Ovary (tissue), 10 donors: ENCODE measurements at places on chromosomes 7 and 10. TPM values are rescaled to one million over a fixed set of nuclear protein-coding genes. Genes with fewer than 3 reads are reported as not detected.

Gene FEZF1
- total RNA-seq, result not detected

GRCh38 chr7:151272405-151272804, 23.9 kb upstream of the SMARCD3 start:
- DNase-seq, result no peak

DNA sequence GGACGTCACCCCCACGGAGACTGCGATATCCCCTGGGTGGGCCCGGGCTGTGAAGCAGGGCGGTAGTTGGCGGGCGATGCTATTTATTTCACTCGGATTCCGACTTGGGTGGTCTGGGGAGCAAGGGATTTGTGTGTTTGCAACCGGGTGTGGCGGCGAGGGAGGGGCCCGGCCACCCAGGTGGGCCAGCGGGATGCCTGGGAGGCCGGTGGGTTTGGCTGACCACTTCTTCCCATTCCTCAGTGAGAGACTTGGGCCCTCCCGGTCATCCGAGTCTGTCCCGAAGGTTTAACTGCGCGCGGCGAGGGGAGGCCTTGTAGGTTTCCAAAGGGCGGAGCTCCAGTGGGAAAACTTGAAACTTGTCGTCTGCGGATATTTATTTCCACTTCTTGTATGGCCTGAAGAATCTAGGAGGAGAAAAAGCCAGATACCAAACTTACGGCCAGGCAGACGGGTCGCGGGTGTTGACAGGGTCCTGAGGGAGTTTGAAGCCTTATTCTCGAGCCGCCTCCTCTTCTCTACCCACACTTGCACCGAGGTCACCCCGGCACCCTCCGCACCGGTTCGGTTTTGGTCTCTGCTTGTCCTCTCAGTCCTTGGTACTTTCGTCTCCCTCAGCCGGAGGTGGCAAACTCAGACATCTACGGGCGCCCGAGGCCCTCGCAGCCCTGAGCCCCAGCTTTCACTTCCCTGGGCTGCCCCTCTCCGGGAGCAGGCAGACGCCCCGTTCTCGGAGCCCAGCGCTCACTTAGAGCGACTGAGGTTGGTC, 17.9 kb downstream of the ZNF316 start:
- no peak for DNase-seq

DNA sequence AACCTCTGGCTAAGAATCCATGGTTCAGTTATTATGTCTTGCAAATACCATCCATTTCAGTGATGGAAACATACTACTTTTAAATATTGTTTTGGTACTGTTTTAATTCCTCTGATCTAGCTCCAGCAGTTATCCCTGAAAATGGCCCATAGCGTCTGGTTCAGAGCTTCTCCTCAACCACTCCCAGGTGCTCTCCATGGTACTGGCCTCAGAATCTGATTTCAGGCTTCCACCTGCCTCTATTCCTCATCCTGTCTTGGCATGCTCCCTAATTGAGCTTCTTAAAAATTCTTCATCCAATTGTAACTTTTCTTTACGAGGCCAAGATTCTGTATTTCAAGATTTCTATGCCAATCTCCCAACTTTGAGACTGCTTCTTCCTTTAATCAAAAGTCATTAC, 236.3 kb downstream of the HTR7 start:
- no peak for DNase-seq

Gene PLA2G12B
- total RNA-seq, result not detected

GRCh38 chr7:96059075-96059474, 262.8 kb downstream of the SLC25A13 start:
- no peak for DNase-seq

Gene TMEM236
- 0.33 TPM for total RNA-seq

GRCh38 chr7:27344471-27344870, 101.9 kb downstream of the EVX1 start:
- DNase-seq, result no peak

Gene COL26A1
- total RNA-seq, result 0.42 TPM

DNA sequence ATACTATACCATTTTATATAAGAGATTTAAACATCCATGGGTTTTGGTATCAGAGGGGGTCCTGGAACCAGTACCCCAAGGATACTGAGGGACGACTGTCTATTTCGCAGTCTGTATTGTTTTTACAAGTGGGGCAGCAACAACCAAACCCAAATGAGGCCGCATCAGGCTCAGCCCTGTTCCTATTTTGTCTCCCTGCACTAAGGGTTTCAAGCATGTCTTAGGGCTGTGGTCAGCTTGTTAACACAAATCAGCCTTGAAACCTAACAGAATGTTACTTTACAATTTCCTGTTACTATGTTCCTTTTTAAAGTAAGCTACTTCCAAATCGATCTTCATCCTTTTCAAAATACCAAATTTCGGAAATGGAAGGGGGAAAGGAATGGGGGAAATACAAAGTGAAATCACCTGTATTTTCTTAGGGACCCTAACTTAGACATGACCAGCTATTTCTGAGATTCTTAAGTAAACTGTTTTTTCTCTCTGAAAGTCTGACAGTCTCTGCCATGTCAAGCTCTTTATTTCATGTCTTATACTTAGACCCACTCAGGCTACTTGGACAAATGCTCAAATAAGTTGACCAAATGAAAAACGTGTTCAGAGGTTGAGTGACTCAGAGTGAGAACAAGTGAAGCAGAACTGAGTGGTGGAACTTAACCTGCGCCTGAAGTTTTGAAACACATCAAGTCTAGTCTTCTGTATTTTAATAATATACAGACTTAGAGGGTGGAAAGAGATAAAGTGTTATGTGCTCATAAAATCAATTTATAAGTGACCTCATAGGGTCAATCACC, 75.8 kb downstream of the C1GALT1 start:
- DNase-seq, result no peak

DNA sequence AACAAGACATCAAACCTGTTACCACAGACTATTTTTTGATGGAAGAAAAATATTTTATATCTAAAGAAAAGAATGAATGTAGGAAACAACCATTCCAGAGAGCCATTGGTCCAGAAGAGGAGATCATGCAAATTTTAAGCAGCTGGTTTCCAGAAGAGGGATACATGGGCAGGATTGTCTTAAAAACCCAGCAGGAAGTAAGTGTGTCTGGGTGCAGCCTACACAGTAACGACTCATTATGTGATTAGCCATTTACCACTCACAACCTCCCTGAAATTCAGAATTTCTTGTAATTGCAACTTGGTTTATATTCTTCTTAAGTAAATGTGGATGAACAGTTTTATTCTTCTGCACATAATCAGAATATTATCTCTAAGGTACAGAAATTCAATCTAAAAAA, 46.2 kb downstream of the NOC3L start:
- DNase-seq, result no peak

DNA sequence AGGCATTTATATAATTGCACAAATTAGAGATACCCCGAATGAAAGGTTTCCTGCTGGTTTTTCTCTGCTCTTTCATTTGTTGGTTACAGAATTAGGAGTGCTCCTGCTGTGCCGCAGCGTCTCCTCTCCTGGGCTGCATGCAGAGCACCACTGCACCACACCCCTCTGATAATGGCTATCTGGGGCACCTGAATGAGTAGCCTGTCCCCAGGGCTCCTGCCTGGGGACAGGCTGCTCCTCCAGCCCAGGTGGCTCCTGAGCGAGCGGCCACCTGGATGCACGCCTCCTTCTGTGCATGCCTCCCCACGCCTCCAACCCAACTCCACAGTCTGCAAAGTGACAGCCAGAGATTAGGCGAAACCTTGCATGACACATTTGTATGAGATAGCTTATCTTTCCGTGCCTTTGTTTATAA, 242.6 kb upstream of the FZD8 start:
- no peak for DNase-seq

DNA sequence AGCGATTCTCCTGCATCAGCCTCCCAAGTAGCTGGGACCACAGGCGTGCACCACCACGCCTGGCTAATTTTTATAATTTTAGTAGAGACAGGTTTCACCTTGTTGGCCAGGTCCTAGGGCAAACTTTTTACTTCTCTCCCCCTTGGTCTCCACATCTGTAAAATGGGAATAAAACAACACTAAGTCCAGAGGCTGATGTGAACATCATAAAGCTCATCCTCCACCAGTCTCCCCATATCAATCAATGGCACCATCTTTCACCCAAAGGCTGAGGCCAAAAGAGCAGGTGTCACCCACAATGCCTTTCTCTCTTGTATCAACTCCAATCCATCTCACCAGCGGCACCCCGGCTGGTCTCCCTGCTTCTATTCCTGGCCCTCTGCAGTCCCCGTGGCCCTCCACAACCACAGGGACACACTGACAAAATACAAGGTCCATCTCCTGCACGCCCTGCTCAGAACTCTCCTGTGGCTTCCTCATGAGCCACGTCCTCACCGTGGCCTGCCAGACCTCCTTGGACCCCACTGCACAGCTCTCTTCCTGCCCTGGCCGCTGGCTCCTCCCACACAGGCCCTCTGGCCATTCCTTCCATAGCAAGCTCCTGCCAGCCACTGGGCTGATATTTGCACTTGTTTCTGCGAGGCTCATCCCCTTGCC, 179.0 kb downstream of the FAM107B start:
- DNase-seq, result no peak

- no peak for DNase-seq
Observed at GRCh38 chr10:95785942-95786669, 30.1 kb downstream of the ENTPD1 start.

GRCh38 chr7:6571160-6571779, 6.0 kb upstream of the ZDHHC4 start:
- DNase-seq, result no peak

Gene ARMH3
- 18.1 TPM for total RNA-seq

- DNase-seq, result no peak
Observed at GRCh38 chr7:120724448-120724847, 133.5 kb downstream of the TSPAN12 start.

Gene GPRIN2
- not detected for total RNA-seq

Gene UTF1
- 1.1 TPM for total RNA-seq

Gene GRID1
- 0.99 TPM for total RNA-seq

GRCh38 chr7:95686109-95686508, 86.2 kb upstream of the DYNC1I1 start:
- peak; percentile 61 for DNase-seq

DNA sequence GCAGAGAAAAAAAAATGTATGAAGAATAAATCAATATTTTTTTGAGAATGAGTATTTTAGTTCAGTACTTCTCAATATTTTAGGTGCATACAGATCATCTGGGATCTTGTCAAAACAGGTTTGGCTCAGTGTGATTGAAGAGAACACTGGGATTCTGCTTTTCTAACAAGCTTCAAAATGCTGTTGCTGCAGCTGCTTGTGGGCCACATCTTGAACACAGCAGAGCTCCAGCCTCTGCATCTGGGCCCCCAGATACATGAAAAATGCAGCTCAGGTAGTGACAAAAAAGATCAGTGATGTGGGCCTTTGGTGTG, 1177.1 kb upstream of the C7orf33 start:
- DNase-seq, result no peak

DNA sequence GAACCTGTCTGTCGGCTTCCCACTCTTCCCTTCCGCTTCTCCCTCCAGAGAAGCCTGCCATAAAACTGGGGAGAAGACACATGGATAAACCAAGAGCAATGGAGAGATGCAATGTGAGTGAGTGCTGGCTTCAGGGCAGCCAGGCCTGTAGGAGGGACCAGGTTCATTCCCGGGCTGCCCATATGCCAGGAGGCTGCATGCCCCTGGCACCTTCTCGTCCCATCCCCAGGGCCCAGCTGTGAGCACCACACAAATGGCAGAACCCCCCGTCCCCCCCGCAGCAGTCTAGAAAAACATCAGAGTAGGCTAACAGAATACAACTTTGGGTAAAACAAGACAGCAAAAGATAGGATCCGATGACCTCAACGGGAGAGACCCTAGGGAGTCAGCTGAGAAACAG, 341.3 kb upstream of the SHH start:
- DNase-seq, result no peak

Gene MINDY4
- total RNA-seq, result 25.9 TPM
